Ureter (tissue), 1 donor: ENCODE measurements at places on chromosomes 7 and 10. TPM values are rescaled to one million over a fixed set of nuclear protein-coding genes. Genes with fewer than 3 reads are reported as not detected.

GRCh38 chr7:1555813-1556543 lies at the start of gene TMEM184A:
TSS of gene TMEM184A (minus strand) at chr7:1556205. CDS start at chr7:1555484, 721 bp downstream.
- DNase-seq, result peak; percentile 86

DNA sequence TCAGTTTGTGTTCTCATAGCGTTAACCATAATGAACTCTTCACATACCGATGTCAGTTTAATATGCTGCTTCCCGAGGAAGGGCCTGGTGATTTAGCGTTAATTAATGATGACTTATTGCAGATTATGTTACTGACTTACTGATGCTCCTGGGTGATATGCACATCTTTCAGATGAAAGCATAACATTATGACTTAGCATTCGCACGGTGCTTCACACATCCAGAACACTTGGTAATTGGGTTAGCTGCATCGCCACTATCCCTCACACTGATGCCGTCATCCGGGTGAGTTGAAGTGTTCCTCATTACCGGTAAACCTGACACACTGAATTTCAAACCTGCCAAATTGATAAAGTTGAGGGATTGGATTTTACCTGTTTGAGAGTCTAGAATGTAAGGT lies 239.0 kb upstream of the PODXL start:
- no peak for DNase-seq

GRCh38 chr7:982511-983003 lies 424 bp upstream of the CYP2W1 start:
- no peak for DNase-seq

DNA sequence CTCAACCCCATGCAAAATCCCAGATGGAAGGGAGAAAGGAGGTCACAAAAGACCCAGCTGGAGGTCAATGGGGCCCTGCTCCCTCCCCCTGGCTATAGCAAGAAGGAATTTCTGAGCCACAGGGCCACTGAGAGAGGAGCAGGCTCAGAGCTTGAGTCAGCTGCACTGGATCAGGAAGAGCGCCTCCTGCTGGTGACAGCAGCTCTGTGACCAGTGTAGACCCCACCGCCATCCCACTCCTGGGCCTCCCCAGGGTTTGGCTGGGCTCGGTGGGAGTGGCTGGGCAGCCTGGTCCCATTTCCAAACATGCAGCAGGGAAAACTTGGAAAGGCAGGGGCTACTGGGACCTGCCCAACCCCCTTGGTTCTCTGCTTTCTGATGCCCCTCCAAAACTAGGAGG lies 31.5 kb upstream of the PRLHR start:
- DNase-seq, result no peak

GRCh38 chr7:110010359-110010758 lies 1080.6 kb upstream of the LRRN3 start:
- DNase-seq, result no peak

DNA sequence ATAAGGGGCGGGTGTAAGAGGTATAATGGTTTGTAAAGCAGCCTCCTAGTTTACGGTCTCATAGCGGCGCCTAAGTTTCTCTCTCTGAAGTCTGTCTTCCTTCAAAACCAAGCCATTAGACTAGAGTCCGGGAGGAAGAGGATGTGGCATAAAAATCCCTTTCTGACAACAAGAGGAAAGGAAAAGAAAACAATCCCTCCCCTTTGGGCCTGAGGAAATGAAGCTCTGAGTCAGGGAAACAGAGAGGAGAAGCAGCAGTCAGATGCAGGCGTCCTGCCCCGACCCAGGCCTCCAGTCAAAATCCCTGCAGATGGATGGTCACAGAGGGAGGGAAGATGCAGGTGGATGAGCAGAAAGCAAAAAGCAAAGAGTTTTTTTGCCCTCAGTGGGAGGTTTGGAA lies 23.7 kb downstream of the PARP12 start:
- no peak for DNase-seq

DNA sequence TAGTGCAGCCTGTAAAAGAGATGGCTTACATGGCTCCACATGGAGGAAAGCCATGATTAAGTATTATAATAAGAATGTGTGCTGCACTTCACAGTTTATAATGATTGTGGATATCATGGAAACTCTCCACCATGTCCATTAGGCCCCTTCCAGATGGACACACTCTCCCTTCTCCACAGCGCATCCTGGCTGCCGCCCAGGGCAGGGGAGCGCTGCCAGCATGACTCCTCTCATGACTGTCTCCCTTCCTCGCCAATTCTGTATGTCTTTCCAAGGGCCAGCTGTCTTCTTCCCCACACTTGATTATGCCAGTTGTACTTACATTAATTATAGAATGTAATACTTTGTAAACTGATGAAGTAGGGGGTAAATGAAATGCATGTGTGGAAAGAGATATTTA lies 259.3 kb upstream of the TMEM72 start:
- no peak for DNase-seq

DNA sequence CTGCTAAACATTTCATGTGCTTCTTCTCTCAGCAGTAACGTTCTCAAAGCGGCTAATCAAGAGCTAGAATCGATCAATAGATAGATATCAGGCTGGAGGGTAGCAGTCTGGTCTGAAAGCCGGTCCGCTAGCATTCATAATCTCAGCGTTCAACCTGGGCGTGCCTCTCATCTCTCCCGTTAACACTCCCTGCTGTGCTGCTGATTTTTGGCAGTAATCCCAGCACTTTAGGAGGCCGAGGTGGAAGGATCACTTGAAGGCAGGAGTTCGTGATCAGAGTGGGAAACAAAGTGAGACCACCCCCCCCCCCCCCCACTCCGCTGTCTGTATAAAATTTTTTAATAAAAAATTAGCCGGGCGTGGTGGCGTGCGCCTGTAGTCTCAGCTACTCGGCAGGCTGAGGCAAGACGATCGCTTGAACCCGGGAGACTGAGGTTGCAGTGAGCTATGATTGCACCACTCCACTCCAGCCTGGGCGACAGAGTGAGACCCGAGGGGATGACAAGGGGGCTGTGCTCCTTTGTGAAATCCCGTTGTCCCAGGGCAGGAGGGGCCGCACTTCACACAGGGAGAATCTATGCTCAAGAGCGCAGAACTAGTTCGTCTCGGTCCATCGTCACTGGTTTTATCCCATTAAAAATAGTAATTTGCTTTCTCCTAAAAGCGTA lies 624 bp upstream of the CEP55 start:
- DNase-seq, result no peak

Gene NPTX2
- 12.5 TPM for total RNA-seq

Gene MCU
- 40.1 TPM for total RNA-seq

Gene TAF6
- total RNA-seq, result 47.4 TPM

Gene PARD3
- total RNA-seq, result 73.5 TPM

Gene PPP1R17
- not detected for total RNA-seq

Gene TOMM7
- total RNA-seq, result 274 TPM
